ENCODE measurements at places on chromosomes 3 and 15.

GRCh38 chr15:101437209-101437608 lies 52.3 kb downstream of the PCSK6 start:
- no peak for DNase-seq

DNA sequence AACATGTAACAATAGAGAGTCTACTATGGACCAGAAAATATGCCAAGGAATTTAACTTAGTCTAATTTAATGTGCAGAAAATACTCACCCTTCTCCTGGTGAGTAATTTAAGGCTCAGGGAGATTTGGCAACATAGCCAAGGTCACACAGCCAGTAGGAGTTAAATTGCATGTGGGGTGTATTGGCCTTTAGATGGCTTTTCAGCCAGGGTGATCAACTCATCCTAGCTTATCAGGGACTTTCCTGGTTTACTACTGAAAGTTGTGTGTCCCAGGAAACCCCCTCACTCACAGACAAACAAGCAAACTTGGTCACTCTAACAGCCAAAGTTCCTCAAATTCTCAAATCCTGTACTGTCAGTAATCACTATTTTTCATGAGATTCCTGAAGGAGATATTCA lies 2.6 kb upstream of the SLC9A9 start:
- DNase-seq = no peak

GRCh38 chr3:194323785-194324735 lies 27.1 kb downstream of the CPN2 start:
- no peak for DNase-seq

- no peak for DNase-seq
Measured at GRCh38 chr3:19334120-19334519, 185.8 kb downstream of the KCNH8 start.

DNA sequence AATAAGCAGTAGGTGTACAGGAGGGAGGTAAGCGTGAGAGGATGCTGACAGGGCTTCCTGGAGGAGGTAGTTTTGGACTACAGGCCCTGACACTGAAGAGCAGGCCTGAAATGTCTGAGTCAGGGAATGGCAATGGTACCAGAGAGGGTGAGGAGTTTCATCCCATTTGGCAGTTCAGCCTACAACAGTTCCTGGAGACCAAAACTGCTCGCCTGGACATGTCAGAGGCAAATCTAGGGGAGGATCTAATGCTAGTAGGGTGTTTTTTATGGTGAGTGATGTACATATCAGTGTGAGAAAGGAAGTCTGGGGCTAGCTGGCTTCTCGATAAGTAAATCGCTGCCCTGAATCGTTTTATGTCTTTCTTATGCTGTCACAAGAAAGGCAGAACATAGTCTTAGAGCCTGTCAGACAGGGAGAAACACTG lies 13.8 kb upstream of the TNFSF10 start:
- no peak for DNase-seq

DNA sequence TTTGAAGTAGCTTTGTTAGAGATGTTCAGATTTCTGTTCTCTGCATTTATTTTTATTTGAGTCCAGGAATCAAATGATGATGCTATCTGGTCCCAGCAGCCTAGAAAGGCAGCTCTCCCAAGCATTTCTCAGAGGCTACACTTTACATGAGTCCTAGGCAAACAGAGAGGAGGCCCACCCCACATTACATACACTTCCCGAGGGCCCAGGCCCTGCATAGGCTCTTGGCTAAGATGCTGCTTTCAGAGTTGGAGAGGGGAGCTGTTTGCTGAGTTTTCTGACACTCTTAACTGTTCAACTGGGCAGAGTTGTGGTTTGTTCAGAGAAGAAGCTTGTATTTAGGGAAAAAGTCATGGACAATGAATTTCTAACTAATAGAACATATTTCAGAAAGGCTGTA lies 117.9 kb upstream of the RGMA start:
- DNase-seq = no peak

GRCh38 chr3:3800685-3801493 lies 1.7 kb downstream of the LRRN1 start:
- DNase-seq = no peak

GRCh38 chr3:147113293-147114044 lies 292.9 kb downstream of the ZIC4 start:
- no peak for DNase-seq

- DNase-seq = no peak
Measured at GRCh38 chr15:22869856-22870255, 31.4 kb downstream of the NIPA2 start.

DNA sequence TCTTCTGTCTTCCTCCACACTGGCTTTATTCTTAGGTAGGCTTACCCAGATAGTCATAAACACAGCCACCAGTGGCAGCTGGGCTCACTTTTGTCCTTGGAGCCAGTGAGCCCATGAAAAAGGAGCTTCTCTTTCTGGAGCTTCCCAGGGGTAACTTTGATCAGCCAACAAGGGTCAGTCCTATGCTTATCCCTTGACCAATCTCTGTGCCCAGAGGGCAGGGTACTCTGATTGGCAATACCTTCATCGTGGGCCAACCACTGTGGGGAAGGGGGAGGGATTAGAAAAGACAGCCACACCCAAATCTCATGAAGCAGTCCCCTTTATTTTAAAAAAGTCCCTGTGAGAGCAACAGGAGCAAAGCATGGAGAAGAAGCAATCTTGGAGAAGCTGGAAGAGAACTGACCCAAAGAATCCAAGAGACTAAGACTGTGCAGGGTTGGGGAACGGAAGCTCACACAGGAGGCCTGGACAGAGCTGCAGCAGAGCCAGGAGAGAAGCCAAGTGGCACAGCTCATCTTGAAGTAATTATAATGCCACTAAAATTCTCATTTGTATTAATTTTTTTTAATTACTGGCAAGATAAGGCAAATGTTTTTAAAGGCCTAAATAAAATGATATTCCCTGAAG lies 70.4 kb downstream of the SSUH2 start:
- no peak for DNase-seq

DNA sequence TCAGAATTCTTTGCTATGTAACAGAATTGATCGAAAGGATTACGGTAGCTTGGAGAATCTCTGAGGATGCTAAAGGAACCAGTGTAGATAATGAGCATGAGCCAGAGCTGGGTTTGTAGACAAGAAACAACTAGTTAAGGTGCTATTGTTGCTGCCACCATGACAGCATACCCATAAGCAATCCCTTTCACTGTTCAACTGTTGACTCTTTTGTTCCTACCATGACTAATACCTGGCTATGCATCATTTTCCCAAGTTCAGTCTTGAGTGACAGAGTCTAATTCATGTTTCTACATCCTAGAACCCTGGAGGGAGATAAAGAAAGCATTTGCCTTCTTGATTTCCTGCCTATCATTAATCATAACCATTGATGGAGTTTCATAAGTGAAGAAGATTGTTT lies 600.3 kb downstream of the OTOL1 start:
- DNase-seq = no peak

- DNase-seq = no peak
Measured at GRCh38 chr3:189883113-189883753, 237.5 kb downstream of the P3H2 start.

DNA sequence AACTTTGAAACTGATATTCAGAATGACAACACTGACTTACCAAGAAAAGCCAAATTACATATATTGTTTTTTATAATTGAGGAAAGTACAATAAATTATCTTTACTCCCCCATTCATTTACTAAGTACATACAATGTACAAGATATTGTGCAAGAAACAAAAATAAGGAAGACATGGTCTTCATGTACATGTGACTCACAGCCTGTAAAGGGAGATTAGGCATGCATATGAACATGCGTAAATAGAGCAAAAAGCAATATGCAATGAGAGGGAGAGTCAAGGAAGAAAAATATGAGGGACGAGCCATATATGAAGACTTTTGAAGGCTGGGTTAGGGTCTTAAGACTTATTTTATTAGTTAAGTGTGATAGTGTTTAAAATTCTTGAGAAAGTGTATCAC lies 258.4 kb downstream of the GBE1 start:
- DNase-seq = no peak

GRCh38 chr3:163863146-163863545 lies 1215.2 kb downstream of the SI start:
- no peak for DNase-seq

- DNase-seq = no peak
Measured at GRCh38 chr15:100529556-100529955, 806 bp upstream of the CERS3 start.

- no peak for DNase-seq
Measured at GRCh38 chr15:37102305-37103162, 2.2 kb upstream of the MEIS2 start.

GRCh38 chr15:27845535-27846369 lies 253.4 kb downstream of the OCA2 start:
- DNase-seq = no peak

DNA sequence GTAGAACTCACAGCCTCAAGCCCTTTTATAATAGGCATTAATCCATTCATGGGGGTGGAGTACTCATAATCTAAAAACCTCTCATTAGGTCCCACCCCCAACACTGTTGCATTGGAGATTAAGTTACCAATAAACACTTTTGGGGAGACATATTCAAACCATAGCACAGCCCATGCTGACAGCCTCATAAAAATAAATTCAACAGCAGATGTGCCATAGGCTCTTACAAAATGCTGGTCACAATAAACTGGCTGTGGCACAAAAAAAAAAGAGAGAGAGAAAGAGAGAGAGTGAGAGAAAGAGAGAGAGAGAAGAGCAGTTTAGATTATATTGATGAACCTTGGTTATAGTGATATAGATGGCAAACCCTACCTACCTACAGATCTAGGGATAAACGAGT lies 1000.9 kb downstream of the TUSC7 start:
- DNase-seq = no peak

- no peak for DNase-seq
Measured at GRCh38 chr3:37466660-37467359, 292.4 kb upstream of the LRRFIP2 start.

DNA sequence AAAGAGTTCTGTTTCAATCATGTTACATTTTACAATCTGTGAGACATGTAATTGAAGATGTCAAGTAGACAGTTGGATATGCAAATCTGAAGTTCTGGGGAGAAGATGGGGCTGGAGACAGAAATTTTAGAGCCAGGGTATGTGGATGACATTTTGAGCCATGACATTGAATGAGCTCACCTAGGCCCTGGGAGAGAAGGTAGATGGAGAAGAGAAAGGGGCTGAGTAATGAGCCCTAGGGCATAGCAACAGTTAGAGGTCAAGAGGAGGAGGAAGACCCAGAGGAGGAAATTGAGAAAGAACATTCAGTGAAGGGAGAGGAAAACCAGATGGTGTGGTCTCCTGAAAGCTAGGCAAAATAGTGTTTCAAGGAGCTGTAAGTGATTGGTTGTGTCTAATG lies 15.3 kb downstream of the TMEM266 start:
- no peak for DNase-seq

DNA sequence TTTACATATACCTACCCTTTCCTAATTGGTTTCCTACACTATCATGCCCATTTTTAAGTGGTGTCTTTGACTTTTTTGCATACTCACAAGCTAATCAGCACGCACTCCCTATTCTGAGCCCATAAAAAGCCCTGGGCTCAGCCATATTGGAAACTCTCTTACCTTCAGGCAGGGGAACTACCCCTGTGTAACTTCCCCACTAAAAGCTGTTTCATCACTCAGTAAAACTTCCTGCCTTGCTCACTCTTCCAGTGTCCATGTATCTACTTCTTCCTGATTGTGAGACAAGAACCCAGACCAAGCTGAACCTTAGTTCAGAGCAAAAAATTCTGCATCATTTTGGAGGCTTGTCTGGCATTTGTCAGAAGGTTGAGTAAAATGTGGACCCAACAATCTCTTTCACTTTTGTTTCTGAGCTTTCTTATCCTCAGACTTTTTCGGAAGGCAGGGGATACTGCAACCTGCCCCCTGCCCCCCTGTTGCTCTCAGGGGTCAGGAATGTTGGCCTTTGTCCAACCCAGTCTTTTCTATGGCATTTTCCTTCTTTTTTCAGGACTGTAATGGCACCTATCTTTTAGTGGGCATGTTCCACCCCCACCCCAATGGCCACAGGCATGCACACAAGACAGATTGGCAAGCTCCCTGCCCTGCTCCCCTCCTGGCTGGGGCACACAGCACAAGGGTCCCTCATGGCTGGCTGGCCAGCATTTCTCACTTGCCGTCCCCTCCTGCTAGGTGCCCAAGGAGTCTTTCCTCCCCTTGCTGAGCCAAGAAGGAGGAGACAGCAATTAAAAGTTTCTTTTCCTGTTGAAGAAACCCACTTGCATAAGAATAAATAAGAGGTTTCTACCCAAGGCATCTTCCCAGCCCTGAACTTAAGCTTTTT lies 26.3 kb upstream of the TMEM45A start:
- no peak for DNase-seq

DNA sequence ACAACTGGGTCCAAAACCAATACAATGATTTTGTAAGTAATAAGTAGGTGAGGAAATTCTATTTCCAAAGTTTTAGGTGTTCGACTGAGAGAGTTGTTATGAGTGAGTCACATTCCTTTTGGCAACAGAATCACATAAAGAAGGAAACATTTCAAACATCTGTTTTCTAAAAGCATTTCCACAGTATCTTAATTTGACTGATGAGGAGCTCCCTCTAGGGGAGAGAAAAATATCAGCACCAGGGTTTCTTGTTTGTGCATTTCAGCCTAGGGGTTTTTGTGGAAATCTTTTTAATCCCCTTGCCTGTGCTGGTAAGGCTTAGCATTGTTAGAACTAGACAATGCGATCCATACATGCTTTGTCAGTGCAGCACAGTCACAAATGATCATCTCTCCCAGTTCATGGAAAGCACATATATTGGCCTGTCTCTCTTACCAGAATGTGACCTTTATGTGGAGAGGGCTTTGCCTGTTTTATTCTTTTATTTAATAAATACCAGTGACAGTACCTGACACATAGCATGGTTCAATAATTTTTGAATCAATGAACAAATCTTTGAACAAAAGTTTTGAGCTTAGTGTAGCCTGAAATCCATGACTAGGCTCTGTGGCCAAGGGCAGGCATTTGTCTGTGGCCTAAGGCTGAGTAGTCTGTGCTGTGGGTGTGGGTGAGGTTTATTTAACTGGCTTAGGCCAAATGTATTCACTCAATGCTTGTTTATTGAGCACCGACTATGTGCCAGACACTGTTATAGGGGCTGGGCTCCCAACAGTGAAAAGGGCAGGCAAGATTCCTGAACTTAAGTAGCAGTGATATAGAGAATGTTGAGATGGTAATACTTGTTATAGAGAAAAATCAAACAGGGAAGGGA lies 21.1 kb upstream of the IQCF6 start:
- no peak for DNase-seq

GRCh38 chr15:77831986-77832385 lies 199.3 kb upstream of the LINGO1 start:
- DNase-seq = no peak

GRCh38 chr3:85783291-85783690 lies 824.5 kb downstream of the CADM2 start:
- DNase-seq = no peak

DNA sequence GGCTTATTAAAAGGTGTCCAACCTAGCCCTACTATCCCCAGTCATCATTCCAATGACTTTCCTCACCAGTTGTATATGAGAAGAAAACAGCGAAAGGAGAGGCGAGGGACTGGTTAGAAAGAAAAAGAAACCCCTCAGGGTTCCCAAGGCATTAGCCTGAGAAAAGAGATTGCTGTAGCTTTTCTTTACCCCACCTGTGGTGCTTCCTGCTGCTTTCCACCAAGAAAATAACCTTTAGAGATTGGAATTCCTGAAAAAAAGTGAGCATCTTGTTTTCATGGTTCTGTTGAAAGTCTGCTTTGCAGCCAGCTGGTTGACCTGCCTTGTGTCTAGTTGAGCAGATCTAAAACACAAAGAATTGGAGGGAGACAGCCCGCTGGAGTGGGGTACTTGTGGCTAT lies 196.4 kb downstream of the CADPS start:
- no peak for DNase-seq

All from activated CD4-positive, alpha-beta T cell treated with anti-CD3 and anti-CD28 coated beads for 1 hour (primary cell).